ENCODE measurements at places on chromosomes 2 and 18. TPM values are rescaled to one million over a fixed set of nuclear protein-coding genes. Genes with fewer than 3 reads are reported as not detected.

LCT gene
- total RNA-seq: not detected

POMC gene
- 4.4 TPM for total RNA-seq

LANCL1 gene
- total RNA-seq: 24.5 TPM

OXER1 gene
- 0.69 TPM for total RNA-seq

ATP9B gene
- total RNA-seq: 8.0 TPM

ACADL gene
- total RNA-seq: not detected

ORMDL1 gene
- 39.9 TPM for total RNA-seq

ZNF2 gene
- total RNA-seq: 4.9 TPM

RESP18 gene
- total RNA-seq: not detected

GNAL gene
- 38.9 TPM for total RNA-seq

SYT4 gene
- total RNA-seq: 1.3 TPM

CNTNAP5 gene
- total RNA-seq: 0.04 TPM

NYAP2 gene
- total RNA-seq: not detected

SLC4A3 gene
- total RNA-seq: 6.9 TPM

TLX2 gene
- total RNA-seq: not detected

ANO7 gene
- 2.0 TPM for total RNA-seq

MZT2A gene
- 163 TPM for total RNA-seq

SH3BP4 gene
- total RNA-seq: 45.8 TPM

FBXO36 gene
- 10.2 TPM for total RNA-seq

ANKRD30B gene
- total RNA-seq: not detected

IKZF2 gene
- 0.97 TPM for total RNA-seq

CNGA3 gene
- total RNA-seq: not detected

LYG2 gene
- not detected for total RNA-seq

POTEI gene
- total RNA-seq: 0.07 TPM
